ENCODE measurements at places on chromosomes 16 and 17. TPM values are rescaled to one million over a fixed set of nuclear protein-coding genes. Genes with fewer than 3 reads are reported as not detected.

Gene NPIPA8
- polyA plus RNA-seq = not detected

- H3K4me1 ChIP-seq = peaks cover 8% of the 10 kb centered on the region
- H3K36me3 ChIP-seq = no peaks in the 10 kb centered on the region
- DNase-seq = peak; percentile 68
- no peak overlapping the region for H3K27ac ChIP-seq
Measured at GRCh38 chr17:9389111-9389527, 186.5 kb downstream of the STX8 start.

- H3K27me3 ChIP-seq = no peaks in the 10 kb centered on the region
- no peak for DNase-seq
- peaks cover 18% of the 10 kb centered on the region for H3K4me1 ChIP-seq
- H3K36me3 ChIP-seq = no peaks in the 10 kb centered on the region
Measured at GRCh38 chr17:80706463-80706867, 161.8 kb downstream of the RPTOR start.

Gene CCL23
- polyA plus RNA-seq = not detected

Gene POLR2C
- 59.0 TPM for polyA plus RNA-seq

Gene DPEP3
- polyA plus RNA-seq = not detected

DNA sequence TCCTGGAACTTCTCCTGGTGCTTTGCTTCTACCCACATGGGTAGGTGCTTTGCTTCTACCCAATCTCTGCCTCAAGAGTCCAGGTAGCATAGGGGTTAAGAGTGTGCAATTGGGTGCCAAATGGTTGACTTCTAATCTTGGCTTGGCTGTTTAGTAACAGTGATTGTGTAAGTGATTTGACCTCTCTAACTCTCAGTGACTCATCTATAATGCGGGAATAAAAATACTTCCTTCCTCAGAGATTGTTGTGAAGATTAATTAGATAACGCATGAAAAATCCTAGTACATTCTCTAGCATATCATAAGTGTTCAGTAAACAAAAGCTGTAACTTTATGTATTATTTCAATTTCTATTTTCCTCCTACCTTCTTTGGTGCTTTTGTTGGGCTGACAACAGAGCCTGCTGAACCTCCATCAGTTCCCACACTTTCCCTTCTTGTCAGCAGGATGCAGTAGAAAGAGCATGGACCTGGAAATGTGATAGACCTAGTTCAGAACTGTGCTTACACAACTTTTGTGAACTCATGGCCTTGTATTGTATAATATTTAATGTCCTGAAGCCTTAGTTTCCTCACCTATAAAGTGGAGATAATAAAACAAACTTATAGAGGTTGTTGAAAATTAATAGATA, 72.9 kb upstream of the SMIM36 start:
- H3K27me3 ChIP-seq = no peaks in the 10 kb centered on the region
- H3K4me3 ChIP-seq = no peak overlapping the region
- no peaks in the 10 kb centered on the region for H3K36me3 ChIP-seq
- DNase-seq = no peak
- H3K4me1 ChIP-seq = peaks cover 4% of the 10 kb centered on the region

- no peak overlapping the region for H3K4me3 ChIP-seq
- H3K36me3 ChIP-seq = no peaks in the 10 kb centered on the region
- no peak overlapping the region for H3K27ac ChIP-seq
- DNase-seq = no peak
Measured at GRCh38 chr16:67989322-67990017, 9.2 kb upstream of the DPEP3 start.

- DNase-seq = no peak
- no peaks in the 10 kb centered on the region for H3K27me3 ChIP-seq
- H3K4me3 ChIP-seq = no peak overlapping the region
Measured at GRCh38 chr16:17769065-17769464, 298.3 kb upstream of the XYLT1 start.

Gene AOC3
- polyA plus RNA-seq = 0.19 TPM

DNA sequence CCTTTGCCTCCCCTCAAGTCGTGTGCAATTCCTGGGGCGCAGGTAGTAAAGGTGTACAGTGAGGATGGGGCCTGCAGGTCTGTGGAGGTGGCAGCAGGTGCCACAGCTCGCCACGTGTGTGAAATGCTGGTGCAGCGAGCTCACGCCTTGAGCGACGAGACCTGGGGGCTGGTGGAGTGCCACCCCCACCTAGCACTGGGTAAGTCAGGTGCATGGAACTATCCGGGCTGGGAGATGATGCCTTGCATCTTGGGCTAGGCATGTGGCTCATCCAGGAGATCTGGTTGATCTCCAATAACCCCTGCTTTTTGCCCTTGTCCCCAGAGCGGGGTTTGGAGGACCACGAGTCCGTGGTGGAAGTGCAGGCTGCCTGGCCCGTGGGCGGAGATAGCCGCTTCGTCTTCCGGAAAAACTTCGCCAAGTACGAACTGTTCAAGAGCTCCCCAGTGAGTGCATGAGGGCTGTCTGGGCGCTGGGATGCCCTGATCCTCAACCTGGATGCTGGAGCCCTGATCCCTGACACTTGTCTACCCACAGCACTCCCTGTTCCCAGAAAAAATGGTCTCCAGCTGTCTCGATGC, 5.2 kb downstream of the GRB7 start:
- no peaks in the 10 kb centered on the region for H3K27me3 ChIP-seq
- H3K27ac ChIP-seq = no peak overlapping the region
- H3K36me3 ChIP-seq = no peaks in the 10 kb centered on the region
- H3K4me1 ChIP-seq = peaks cover 8% of the 10 kb centered on the region
- DNase-seq = no peak
- H3K4me3 ChIP-seq = no peak overlapping the region

GRCh38 chr16:8583732-8584131, 6.6 kb downstream of the TMEM114 start:
- no peak overlapping the region for H3K4me3 ChIP-seq
- H3K4me1 ChIP-seq = 0 out of 2 replicates have a peak, but pooled peaks cover 3% of the 10 kb centered on the region
- DNase-seq = no peak
- no peak overlapping the region for H3K27ac ChIP-seq
- H3K27me3 ChIP-seq = 0 out of 2 replicates have a peak, but pooled peaks cover 2% of the 10 kb centered on the region

Gene MYO15B
- polyA plus RNA-seq = 1.2 TPM

DNA sequence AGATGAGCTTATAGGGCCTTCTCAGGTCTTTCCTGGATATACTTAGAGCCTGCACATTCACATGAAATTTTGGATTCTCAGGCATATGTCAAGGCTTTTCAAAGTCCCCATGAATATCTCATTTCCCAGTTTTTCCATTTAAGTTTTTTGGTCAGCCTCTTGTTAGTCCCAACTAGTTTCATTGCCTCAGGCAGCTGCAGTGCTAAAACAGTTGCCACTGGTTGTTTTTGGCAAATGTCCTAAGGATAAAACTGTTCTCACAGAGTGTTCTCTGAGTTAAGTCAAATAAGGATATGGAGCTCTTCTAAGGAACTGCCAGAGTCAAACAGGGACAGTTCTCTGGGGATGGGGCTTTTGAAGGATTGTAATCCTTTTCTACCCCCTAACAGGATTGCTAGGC, 39.9 kb upstream of the ABCC11 start:
- H3K4me1 ChIP-seq = no peaks in the 10 kb centered on the region
- no peak for DNase-seq
- H3K4me3 ChIP-seq = no peak overlapping the region
- no peaks in the 10 kb centered on the region for H3K27me3 ChIP-seq
- no peak overlapping the region for H3K27ac ChIP-seq

Gene WNK4
- polyA plus RNA-seq = not detected

Gene OR1A1
- polyA plus RNA-seq = not detected

DNA sequence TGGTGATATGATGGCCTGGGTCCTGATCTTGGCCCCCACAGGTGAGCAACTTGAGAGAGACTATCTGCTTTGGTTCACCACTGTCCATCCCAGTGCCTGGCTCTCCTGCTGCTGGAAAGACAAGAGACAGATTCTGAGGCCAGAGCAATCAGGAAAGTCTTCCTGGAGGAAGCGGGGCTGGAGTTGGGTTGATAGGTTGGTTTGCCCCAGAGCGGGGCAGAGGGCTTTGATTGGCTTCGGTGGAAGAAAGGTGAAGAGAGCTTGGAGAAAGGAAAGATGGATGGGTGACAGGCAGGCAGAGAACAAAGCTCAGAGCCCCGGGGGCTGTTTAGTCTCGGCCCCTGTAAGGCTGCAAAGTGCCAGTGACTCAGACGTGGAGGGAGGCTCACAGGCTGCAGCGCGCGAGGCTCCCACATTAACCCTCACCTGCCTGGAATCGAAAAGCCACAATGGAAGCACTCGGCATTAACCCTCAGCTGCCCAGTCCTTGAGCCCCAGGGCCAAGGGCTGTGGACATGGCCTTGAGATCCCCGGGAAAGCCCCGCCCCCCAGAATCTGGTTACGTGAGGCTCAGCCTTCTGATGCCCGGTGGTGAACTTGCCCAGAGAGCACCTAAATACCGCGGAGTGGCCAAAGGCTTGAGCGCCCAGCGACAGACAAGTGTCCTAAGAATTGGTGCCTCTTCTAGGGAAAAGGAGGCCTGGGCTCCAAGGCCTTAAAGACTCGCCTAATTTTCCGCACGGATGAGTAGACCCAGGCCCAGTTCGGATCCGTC, 996 bp upstream of the CPNE2 start:
- no peaks in the 10 kb centered on the region for H3K36me3 ChIP-seq
- no peak overlapping the region for H3K27ac ChIP-seq
- H3K27me3 ChIP-seq = peaks cover 11% of the 10 kb centered on the region
- peak overlapping the region; percentile 66 for H3K4me3 ChIP-seq

- H3K27me3 ChIP-seq = no peaks in the 10 kb centered on the region
- no peak for DNase-seq
- no peaks in the 10 kb centered on the region for H3K36me3 ChIP-seq
- H3K4me3 ChIP-seq = no peak overlapping the region
- no peaks in the 10 kb centered on the region for H3K4me1 ChIP-seq
Measured at GRCh38 chr17:9883451-9883850, 21.6 kb downstream of the RCVRN start.

Gene LHX1
- not detected for polyA plus RNA-seq

- H3K27ac ChIP-seq = peak overlapping the region; percentile 90
- no peaks in the 10 kb centered on the region for H3K27me3 ChIP-seq
- no peak for DNase-seq
Measured at GRCh38 chr16:30473231-30474073, 910 bp downstream of the ITGAL start.

Gene TBC1D3B
- 0.67 TPM for polyA plus RNA-seq

DNA sequence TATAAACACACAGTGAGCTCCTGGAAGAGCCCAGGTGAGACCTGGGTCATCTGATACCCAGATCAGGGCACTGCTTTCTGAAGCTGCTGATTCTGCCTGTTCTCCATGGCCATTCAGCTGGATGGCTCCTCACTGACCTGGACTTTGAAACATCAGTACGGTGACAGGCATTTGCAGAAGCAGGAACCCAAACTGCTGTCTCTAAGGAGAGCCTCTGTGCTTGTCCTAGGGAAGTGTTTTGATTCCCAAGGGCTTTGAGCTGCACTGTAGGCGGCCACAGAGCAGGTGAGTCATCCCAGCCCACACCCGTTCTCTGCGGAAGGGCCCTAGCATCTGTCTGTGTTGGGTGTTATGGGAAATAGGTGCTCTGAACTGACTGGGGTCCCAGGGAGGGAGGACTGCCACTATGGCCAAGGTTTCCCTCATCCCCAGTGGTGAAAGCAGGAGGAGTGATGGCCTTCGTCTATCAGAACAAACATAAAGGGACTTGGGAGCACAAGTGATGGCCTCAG, 60.7 kb upstream of the ADCY9 start:
- H3K4me1 ChIP-seq = no peaks in the 10 kb centered on the region
- no peak overlapping the region for H3K27ac ChIP-seq
- peak; percentile 21 for DNase-seq
- no peaks in the 10 kb centered on the region for H3K27me3 ChIP-seq

Gene MT4
- polyA plus RNA-seq = not detected

GRCh38 chr16:8716592-8716991, 42.2 kb downstream of the ABAT start:
- no peak for DNase-seq
- H3K27ac ChIP-seq = no peak overlapping the region
- H3K4me3 ChIP-seq = no peak overlapping the region
- no peaks in the 10 kb centered on the region for H3K27me3 ChIP-seq

Gene CAVIN1
- polyA plus RNA-seq = 0.48 TPM

- no peak for DNase-seq
- H3K36me3 ChIP-seq = no peaks in the 10 kb centered on the region
- peaks cover 14% of the 10 kb centered on the region for H3K4me1 ChIP-seq
- no peaks in the 10 kb centered on the region for H3K27me3 ChIP-seq
Measured at GRCh38 chr17:81978524-81979298, 1.3 kb downstream of the ASPSCR1 start.

GRCh38 chr17:75521290-75521689, 4.2 kb upstream of the LLGL2 start:
- DNase-seq = no peak
- no peak overlapping the region for H3K4me3 ChIP-seq
- peaks cover 2% of the 10 kb centered on the region for H3K36me3 ChIP-seq
- H3K27ac ChIP-seq = no peak overlapping the region
- H3K27me3 ChIP-seq = 0 out of 2 replicates have a peak, but pooled peaks cover 3% of the 10 kb centered on the region
- peaks cover 23% of the 10 kb centered on the region for H3K4me1 ChIP-seq

Gene CACNA1G
- not detected for polyA plus RNA-seq

DNA sequence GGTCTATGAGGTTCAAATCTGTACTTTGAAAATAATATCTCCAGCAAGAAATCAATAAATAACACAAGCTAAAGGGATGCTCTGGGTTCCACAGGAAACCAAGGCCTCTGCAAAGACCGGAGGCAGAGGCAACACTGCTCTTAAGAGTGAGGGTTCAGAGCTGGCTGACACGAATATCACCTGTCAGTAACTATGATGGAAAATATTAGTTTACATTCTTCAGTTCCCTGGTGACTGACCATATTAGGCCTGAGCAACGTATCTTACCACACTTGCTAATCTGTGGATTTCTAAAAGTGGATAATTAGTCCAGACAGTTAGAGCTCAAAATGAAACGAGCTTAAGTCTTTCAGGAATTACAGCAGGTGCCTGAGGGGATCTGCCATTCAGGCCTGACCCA, 459.3 kb downstream of the HS3ST3B1 start:
- H3K27me3 ChIP-seq = no peaks in the 10 kb centered on the region
- H3K4me3 ChIP-seq = no peak overlapping the region
- H3K27ac ChIP-seq = no peak overlapping the region
- no peaks in the 10 kb centered on the region for H3K36me3 ChIP-seq

GRCh38 chr17:39923836-39924690, 3.3 kb downstream of the ORMDL3 start:
- DNase-seq = no peak
- H3K4me1 ChIP-seq = peaks cover 40% of the 10 kb centered on the region
- H3K27me3 ChIP-seq = no peaks in the 10 kb centered on the region
- H3K4me3 ChIP-seq = peak overlapping the region; percentile 87
- H3K36me3 ChIP-seq = peaks cover 15% of the 10 kb centered on the region

GRCh38 chr16:62545039-62545438, 508.8 kb upstream of the CDH8 start:
- no peaks in the 10 kb centered on the region for H3K27me3 ChIP-seq
- H3K4me3 ChIP-seq = no peak overlapping the region
- H3K27ac ChIP-seq = no peak overlapping the region
- no peaks in the 10 kb centered on the region for H3K4me1 ChIP-seq
- H3K36me3 ChIP-seq = no peaks in the 10 kb centered on the region

- peaks cover 11% of the 10 kb centered on the region for H3K4me1 ChIP-seq
- H3K36me3 ChIP-seq = no peaks in the 10 kb centered on the region
- no peaks in the 10 kb centered on the region for H3K27me3 ChIP-seq
Measured at GRCh38 chr16:19524356-19524615, 544 bp downstream of the CCP110 start.

DNA sequence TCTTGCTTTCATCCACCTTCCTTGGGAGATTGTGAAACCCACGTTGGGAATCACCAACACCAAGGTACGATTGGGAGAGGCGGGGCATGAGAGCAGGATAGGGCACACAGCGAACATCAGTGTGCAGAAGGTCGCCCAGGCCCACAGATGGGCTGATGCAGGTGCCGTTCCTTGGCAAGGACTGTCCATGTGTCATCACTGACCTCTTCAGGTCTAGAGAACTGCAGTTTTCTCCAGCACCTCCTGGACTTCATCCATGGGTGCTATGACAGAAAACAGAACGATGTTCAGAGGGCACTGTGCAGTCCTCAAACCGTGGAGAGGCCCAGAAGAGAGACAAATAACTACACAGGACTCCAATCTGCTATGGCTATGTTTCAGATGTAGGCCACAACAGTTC, 23.9 kb upstream of the TAT start:
- no peaks in the 10 kb centered on the region for H3K4me1 ChIP-seq
- H3K27me3 ChIP-seq = no peaks in the 10 kb centered on the region
- DNase-seq = no peak
- no peak overlapping the region for H3K27ac ChIP-seq
- no peaks in the 10 kb centered on the region for H3K36me3 ChIP-seq
